ENCODE measurements at places on chromosomes 3 and 15.
A peak's percentile ranks its signal among the peaks of the same experiment; 100 is the strongest.

DNA sequence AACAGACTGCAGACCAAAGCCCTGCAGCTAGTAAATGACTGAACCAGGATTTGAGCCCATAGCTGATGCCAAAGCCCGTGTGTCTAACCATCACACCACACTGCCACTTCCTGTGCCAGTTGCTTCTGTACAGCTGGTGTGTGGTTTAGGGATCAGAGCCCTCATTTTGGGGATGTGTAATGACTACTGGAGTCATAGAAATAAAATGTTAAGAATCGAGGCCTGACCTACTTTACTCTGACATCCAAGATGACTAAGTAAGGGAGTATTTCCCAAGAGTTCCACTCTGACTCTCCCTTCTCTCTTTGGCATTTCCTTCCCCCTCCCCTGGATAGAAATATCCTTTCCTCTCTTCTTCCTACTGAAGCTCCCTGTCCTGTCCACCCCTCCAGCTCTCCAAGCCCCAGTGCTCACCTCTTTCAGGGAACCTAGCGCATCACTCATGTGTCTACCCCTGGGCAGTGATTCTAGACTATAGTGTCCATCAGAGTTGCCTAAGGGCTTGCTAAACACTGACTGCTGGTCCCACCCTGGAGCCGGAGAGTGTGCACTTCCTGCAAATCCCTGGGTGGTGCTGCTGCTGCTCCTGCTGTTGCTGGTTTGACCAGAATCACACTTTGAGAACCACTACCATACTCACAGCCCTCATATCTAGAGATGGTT, 53.8 kb downstream of the MGLL start:
- no peak for DNase-seq

- DNase-seq: no peak
Observed at GRCh38 chr3:143597774-143598652, 250.3 kb downstream of the SLC9A9 start.

DNA sequence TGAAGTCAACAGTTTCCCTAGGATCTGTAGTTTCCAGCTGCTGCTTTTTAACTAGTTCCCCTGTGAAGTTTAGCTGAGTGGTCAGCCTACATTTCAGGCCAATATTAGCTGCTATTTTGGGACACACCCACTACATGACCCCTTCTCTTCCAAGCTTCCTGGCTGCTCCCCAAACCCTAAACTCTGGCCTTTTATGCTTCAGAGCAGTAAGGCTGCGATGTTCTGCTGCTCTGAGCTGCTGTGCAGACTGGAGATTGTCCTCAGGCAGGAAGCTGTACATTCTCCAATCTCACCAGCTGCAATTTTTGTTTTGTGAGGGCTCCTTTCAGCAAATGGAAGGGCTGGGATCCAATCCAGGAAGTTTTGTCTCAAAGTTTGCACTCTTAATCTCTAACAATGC, 48.0 kb upstream of the WDR72 start:
- DNase-seq: no peak

- DNase-seq: no peak
Observed at GRCh38 chr3:160200353-160200752, 24.9 kb upstream of the C3orf80 start.

DNA sequence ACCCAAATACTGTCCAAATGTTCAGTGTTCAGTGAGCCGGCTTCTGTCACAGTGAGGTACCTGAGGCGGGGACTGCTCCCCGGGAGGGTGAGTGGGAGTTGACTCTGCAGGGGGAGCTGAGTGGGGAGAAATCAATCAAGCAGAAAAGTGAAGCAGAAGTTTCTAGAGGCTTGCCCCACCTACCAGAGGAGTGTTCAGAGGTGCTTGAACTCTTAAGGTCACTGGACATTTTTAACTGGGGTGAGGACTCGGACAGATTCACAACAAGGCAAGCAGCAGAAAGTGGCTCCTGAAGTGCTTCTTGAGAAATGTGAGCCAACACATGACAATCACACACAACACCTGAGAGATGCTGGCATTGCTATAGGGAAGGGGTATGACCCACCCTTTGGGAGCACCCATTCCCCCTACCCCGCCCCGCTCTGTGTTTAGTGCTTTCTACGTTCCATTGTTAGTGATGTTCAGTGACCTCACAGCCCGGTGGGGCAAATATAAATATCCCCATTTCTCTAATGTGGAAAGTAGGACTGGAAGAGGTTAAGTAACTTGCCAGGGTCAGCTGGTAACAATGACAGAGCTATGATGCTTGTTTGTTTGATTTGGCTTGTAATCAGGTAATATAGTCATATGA, 48.6 kb upstream of the AKAP13 start:
- no peak for DNase-seq

DNA sequence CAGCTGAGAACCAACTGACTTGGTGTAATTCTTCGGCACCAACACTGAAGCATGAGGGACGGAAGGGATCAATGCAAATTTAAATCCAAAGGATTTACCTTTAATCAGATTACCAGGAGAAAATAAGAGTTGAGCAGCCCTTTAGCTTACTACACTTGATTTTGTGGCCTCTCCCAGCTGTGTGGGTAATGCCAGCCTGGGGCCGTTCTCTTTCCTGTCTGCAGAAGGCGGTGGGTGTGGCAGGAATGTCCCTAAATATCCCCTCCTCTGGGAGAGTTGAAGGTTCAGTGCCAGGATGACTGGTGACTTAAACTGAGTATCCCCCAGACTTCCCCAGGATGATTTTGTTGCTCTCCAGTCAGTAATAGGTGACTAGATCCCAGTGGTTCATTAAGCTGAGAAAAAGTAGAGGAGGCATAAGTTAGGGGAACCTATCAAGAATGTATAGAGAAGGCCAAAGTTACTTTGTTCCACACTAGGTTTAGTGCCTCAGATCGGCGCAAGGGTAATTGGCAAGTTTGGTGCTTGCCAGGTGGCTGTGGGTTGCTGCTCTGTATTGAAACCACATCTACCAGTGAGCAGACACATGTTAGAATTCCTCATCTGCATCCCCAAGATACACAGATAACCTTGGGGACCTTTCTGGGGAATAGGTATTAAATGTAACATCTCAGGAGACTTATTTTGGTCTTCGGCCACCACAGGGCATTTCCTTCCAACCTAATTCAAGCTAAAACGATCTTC, 23.1 kb downstream of the MAPKBP1 start:
- no peak for DNase-seq

- peak; percentile 49 for DNase-seq
Observed at GRCh38 chr3:46667061-46667621, 26.3 kb downstream of the ALS2CL start.

GRCh38 chr3:140906785-140907184, 34.9 kb upstream of the SLC25A36 start:
- no peak for DNase-seq

GRCh38 chr15:78212546-78213424, 21.6 kb downstream of the ACSBG1 start:
- peak; percentile 58 for DNase-seq

GRCh38 chr15:92725171-92725570, 69.6 kb upstream of the FAM174B start:
- no peak for DNase-seq

- no peak for DNase-seq
Observed at GRCh38 chr3:39013289-39013688, 38.5 kb downstream of the SCN11A start.

DNA sequence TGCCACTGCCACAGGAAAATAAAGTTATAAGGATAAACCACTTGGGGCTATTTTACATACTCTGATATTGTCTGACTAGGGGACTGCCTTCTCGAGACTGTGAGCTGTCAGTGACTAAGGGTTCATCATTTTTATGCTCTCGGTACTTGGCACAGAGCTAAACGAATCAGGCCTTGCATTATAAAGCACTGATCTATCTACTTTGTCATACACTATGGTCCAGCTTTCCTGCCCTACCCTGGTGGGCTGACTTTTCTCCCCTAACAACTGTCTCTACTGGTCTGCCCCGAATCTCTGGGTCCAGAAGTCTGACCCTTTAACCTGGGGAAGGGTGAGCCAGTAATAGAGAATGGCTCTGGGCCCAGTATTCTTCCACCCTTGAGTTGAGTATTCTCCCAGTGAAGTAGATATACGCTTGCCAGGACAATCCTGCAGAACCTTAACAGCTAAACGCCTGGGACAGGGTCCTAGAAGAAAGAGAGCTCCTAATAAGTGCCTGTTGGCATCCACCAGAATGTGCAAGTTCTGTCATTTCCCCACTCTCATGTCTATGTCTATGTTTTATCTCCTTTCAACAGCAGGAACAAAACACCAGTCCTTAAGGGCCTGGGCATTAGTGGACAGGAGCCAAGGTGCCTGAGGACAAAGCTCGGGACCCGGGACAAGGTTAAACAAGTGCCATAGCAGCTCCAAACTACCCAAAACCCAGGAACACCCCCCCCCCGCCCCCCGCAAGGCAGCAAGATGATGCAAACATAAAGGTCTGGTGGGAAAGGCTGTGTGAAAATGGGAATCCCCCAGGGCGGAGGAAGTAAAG, 1.2 kb downstream of the LARP6 start:
- no peak for DNase-seq

DNA sequence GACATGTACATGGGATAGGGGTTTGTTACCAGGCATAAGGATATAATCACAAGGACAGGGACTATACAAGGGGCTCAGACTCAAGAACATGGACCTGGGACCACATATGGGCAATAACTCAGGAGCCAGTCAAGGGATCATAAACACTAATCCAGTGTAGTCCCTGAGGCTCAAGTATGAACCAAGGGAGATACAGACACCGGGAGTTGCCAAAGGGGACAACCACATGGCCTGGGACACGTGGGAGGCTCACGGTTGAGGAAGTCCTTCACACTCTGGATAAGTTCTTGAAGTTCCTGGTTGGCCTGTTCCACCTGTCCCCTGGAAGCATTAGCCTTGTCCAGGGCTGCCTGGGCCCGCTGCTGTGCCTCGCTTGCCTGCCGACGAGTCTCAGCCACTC, 1.8 kb upstream of the USP19 start:
- no peak for DNase-seq

- DNase-seq: no peak
Observed at GRCh38 chr15:51904421-51904820, 67.2 kb downstream of the LEO1 start.

- no peak for DNase-seq
Observed at GRCh38 chr3:109803274-109803673, 465.9 kb upstream of the DPPA4 start.

- DNase-seq: no peak
Observed at GRCh38 chr15:82960766-82961165, 8.2 kb upstream of the HOMER2 start.

DNA sequence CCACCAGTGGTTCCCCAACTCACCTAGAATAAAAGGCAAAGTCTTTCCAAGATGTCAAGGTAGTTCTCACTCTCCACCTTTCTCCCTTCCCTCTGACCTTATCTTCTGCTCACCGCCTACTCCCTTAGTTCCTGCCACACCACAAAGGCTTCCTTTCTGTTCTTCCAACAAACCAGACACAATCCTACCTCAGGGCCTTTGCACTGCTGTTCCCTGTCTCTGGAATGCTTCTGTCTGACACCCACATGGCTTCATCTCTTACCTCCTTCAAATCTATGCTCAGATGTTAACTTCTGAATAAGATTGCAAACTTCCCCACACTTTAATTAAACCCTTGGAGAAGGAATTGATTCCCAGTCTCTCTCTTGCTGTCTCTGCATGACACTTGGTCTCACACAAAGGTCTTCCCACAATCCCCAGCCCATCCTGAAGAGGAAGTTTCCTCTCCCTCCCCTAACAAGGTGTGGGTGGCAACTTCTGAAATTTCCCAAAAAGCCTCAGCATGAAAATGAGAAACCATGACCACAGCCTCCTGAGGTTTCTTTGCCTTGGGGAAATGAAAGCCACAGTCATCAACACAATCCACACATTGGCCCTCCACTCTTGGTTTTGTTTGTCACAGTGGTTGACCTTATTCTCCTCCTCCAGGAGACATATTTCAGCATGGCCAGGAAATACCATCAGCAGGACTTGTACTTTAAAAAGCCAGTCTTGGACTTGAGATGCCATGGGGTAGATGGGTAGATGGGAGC, 3.0 kb upstream of the RYK start:
- DNase-seq: no peak

DNA sequence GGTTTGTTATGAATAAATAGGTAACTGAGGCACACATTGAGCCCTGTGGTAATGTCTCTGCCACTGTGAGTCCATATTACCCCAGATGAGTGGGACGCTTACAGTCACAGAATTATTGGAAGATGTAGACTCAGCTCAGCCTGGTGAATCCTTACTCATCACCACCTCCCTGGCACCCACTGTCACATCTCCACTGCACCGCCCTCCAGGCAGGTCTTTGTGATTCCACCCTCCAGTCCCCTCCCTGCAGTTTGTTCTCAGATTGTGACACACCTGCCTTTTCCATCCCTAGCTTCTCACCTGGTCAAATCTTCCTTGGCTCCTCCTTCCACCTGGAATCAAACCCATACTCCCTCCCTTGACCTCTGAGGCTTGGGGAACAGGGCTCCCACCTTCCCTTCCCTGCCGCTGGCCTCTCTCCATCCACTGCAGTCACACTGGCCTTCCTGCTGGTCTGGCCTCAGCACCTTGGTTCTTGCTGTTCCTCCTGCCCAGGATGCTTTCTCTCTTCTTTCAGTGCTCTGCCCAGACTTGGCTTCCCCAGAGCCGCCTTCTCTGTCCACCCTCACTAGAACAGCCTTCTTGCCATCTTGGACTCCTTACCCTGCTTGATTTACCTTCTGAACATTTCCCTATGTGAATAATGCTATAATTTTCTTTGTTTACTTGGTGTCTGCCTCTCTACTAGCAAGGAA, 9.4 kb downstream of the SLC6A20 start:
- DNase-seq: no peak

DNA sequence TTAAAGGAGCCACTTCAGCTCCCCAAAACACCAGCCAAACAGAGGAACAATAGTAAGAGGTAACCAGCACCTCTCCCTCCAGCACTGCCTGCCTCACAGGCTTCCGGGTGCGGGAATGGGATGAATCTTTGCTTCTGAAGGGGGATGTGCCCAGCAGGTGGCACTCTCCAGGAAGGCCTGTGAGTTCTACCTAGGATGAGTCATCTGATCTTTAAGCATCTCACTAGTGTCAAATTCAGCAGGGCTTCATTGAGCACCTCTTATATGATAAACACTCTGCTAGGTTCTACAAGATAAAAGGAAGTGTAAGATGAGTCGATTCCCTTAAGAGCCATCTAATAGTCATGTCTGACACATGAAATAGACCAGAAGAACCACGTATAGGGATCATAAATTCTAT, 237.4 kb upstream of the UMPS start:
- DNase-seq: no peak

GRCh38 chr3:51386852-51387229, 1.8 kb downstream of the MANF start:
- DNase-seq: no peak

- DNase-seq: no peak
Observed at GRCh38 chr3:11661827-11662226, 18.1 kb upstream of the VGLL4 start.

- DNase-seq: no peak
Observed at GRCh38 chr3:100076731-100077529, 37.4 kb downstream of the FILIP1L start.

- DNase-seq: no peak
Observed at GRCh38 chr15:94290730-94291129, 59.4 kb downstream of the MCTP2 start.
